ENCODE measurements at places on chromosomes 5 and 9.
A peak's percentile ranks its signal among the peaks of the same experiment; 100 is the strongest.

GRCh38 chr5:162664846-162665245 is 597.3 kb downstream of the GABRG2 start:
- no peak for DNase-seq

DNA sequence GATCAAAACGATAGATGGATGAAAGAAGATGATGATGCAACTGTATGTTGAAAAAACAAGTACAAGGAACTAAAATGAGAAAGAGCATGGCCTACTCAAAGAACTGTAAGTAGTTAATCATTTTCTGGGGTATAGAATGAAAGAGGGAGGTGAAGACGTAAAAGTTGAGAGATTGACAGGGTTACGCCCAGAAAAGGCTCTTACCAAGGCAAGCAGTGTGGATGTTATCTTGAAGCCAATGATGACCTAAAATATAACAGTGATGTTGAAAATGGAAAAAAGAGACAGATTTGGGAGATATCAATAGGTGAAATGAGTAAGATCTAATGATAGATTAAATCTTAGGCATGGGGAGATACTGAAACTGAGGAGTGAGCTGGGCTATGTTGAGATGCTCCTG is 80.4 kb upstream of the GNAQ start:
- no peak for DNase-seq

- DNase-seq, result peak; percentile 84
Measured at GRCh38 chr9:126611592-126612325, 2.0 kb upstream of the LMX1B start.

- no peak for DNase-seq
Measured at GRCh38 chr5:65203746-65204145, 278.0 kb downstream of the ADAMTS6 start.

GRCh38 chr5:56900858-56901578 is 8.4 kb upstream of the SETD9 start:
- DNase-seq, result peak; percentile 75

DNA sequence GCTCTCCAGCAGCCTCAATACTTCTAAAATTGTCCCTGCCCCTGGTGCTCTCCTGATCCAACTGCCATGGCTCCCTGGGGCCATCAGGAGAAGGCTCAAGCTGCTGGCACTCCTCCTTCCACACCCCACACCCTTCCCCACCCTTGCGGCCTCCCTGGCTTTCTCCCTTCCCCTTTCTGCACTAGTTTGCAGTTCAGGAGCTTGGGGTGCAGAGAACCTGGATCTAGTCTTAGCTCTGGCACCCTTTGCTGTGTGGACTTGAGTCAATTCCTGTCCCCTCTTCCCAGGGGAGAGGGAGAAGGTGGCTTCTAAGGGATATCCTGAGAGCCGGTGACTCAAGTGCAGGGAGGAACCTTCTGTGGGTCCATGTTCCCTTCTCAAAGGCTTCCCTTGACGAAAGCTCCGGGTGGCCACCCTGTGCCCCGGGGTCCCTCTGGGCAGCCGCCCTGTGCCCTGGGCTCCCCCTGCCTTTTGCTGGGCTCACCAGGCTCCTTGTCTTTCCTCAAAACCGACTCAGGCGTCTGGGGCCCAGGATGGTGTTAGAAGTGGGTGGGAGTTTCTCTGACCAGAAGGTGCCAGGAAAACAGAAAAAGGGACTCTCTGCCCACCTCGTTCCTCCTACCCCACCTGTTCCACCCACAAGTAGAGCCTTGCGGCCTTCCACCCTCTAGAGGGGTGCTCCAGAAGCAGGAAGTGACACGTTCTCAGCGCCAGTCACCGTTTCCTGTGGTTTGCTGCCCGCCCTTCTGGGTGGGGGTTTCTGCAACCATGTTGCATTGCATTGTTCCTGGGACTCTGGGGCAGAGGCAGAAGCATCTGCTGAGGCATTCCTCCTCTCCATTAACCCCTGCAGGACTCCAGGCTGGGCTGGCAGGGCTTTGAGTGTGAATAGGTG is 15.0 kb downstream of the GLIPR2 start:
- DNase-seq, result peak; percentile 82

DNA sequence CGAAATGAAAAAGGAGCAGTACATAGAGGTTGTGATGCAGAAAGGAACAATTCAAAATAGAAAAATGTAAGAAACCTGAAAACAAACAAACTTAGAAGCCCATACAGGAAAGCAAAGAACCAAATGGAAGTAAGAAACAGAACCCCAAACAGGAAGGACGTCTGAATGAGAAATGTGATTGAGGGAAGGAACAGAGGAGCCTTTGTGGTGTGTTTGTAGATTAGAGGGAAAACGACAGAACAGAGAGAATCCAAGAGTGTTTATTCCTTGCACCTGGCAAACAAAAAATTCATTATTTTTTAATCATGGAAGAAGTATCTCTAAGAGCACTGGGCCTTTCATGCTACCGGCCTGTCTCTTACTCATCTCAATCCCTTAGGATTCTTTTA is 67.8 kb upstream of the ZSWIM6 start:
- no peak for DNase-seq

- DNase-seq, result no peak
Measured at GRCh38 chr9:1536522-1537170, 478.5 kb upstream of the SMARCA2 start.

- no peak for DNase-seq
Measured at GRCh38 chr9:89669361-89669842, 64.6 kb downstream of the GADD45G start.

GRCh38 chr9:79383096-79383495 is 188.7 kb upstream of the TLE4 start:
- DNase-seq, result no peak

DNA sequence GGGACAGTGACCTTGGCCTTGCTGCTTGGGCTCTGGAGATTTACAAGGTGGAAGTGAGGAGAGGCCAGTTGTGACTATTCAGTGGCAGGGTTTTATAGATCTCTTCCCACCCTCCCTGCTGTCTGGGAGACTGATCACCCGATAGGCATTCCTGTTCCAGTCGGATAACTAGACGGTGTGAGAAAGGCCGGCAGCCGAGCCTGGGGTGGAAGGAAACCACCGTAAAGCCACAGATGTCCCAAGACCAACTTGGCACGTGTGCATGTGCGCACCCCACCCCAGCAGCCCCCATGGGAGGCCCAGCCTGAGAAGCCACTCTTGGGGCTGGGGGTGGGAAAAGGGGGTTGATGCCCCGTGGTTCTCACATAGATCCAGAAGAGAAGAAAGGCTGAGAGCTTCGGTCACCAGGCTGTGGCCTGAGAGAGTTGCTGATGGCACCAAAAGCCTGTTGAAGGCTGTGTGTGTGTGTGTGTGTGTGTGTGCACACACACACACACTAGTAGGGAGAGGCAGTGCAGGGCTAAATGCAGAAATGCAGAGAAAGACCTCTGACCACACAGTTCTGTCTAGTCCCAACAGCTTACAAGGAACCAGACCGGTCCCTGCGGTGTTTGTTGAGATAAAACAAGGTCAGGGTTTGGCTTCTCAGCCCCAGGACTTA is 225.8 kb downstream of the FANCC start:
- no peak for DNase-seq

- DNase-seq, result no peak
Measured at GRCh38 chr9:107683566-107683965, 194.0 kb upstream of the KLF4 start.

- DNase-seq, result no peak
Measured at GRCh38 chr5:179484761-179485160, 65.6 kb upstream of the RUFY1 start.

DNA sequence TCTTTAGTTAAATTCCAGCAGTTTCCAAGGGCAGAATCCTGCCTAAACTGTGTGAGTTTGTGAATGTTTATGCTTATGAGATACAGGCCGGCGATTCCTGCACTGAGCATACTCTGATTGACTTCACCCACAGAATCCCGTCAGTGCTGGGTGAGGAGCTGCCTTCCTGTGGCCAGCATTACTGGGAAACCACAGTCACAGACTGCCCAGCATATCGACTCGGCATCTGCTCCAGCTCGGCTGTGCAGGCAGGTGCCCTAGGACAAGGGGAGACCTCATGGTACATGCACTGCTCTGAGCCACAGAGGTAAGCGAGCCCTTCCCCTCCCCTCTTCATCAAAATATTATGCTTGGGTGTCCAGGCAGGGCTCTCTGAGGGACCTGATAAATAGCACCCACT is 103.7 kb downstream of the CMYA5 start:
- no peak for DNase-seq

DNA sequence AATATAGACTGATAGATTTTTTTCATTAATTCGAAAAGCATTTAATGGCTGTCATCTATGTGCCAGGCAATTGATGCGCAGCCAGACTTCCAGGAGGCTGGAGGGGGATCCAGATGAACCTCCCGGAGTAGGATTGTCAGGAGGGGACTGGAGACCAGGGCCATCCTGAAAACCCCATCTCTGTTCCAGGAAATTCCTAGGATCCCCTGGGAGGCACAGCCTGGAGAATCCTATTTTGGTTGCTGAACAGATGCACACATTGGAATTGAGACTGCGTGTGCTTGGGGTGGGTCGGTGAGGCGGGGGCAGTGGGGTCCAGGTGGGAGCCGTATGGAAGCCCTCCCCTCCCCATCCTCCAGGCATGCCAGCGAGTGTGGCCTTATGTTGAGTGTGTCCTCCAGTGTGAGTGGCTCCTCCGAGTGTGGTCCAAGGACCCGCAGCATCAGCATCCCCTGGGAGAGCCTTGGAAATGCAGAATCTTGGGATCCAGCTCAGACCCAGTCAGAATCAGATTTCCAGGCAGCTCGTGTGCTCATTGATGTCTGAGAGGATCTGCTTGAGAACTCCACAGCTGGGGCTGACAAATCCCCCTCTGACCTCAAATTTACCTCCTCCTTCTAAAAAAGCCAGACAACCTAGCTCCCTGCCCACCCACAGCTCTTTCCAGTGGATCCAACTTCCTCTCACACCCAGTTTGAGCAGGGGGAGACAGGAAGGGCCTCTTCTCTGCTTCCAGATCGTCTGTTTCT is 38.7 kb downstream of the ROPN1L start:
- no peak for DNase-seq

DNA sequence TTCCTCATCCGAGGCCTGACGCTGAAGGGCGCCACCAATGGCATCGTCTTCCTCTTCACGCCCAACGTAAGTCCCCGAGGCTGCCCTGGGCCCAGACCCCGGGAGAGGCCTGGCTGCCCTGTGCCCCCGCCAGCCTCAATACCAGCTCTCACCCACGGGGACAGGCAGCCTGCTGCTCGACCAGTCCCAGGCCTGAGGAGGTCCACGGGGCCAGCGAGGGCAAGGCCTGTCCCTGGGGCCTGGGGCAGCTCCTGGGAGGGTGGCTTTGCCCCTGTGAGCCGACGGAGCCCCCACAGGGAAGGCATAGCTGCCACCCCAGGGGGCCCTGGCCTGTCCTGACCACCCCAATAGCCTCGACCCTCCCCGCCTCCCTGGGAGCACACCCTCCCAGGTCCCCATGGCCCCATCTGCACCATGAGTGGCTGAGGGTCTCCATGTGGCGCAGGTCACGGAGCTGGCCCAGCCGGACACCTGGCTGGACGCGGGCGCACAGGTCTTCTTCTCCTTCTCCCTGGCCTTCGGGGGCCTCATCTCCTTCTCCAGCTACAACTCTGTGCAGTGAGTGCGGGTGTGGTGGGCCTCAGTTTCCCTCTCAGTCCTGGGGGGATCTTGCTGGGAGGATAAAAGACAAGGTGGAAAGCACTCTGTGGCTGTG is 11.5 kb upstream of the SLC6A18 start:
- no peak for DNase-seq

DNA sequence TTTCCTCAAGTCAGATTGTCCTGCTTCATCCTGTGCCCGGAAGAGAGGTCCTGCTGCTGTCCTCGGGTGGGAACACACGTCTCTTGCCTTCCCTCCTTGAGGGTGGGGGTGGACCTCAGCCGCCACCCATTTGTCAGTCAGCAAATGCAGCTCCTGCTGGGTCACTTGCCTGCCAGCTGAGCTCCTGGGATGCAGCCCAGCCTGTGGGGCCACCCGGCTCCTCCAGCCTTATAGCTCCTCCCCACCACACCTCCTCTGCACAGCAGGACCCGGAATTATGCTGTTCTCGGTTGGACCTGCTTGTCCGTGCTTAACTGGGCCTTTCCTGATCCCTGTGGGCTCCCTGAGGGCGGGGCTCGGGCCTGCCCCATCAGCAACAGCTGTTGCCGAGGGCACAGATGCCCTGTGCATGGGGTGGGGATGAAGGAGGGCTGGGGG is 52.7 kb downstream of the RXRA start:
- no peak for DNase-seq

- DNase-seq, result no peak
Measured at GRCh38 chr9:136903041-136903554, 16.8 kb downstream of the TRAF2 start.

DNA sequence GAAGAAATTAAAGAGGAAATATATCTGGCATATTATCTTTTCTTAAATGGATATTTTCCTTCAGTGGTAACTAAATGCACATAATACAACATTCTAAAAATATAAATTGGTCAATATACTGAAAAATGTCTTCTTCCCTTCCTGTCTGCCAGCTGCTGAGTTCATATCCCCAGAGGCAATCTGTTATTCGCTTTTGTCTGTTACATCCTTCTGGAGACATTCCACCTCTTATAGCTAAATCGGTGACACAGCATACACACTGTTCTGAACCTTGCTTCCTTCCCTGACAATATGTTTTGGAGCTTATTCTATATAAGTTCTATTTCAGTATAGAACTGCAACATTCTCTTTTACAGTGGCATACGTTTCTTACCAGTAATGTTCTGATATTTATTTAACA is 147.8 kb downstream of the TENT4A start:
- DNase-seq, result no peak

GRCh38 chr9:24293386-24293785 is 252.3 kb downstream of the IZUMO3 start:
- no peak for DNase-seq

DNA sequence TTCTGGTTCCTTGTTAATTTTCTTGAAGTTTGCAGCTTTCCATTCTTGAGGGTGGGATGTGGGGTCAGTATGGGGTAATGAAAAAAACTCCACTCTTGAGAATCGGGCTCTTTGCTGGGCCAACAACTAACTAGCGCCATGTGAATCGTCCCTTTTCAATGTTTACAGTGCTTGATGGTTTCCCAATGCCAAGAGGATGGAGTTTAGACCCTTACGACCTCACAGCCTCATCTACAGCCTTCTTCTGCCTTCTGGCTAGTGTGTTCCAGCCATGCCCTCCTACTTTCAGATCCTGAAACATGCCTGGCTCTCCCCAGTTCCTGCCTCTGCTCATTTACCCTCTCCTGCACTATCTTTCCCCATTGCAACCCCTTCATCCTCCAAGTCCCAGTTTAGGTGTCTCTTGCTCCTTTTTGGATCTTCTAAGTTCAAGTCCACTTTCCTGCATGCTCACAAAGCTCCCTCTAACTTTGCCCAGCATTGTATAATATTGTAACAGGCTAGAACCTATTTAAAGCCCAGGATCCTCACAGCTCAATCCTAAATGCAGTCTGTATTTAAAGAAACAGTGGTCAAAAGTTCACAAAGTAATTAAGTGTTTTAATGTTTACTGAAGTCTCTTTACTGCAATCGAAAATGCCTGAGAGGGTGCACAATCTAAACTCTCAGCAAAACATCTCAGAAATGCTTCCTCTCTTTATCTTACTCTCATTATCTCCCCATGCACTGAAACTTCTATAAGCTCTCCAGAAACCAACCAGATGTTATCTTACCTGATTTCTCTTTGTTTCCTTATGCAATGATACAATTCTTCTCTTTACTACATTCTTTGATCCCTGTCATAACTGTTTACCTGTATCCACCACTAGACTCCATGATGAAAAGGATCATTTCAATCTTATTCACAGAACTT is 20.6 kb upstream of the CAST start:
- DNase-seq, result no peak

GRCh38 chr9:23590276-23591000 is 235.6 kb downstream of the ELAVL2 start:
- peak; percentile 53 for DNase-seq
